A549 treated with GW870086 at 1 μM for 4 hours (cell line): ENCODE measurements at places on chromosomes 1 and 21. TPM values are rescaled to one million over a fixed set of nuclear protein-coding genes. Genes with fewer than 3 reads are reported as not detected.

MEX3A gene
- total RNA-seq: 0.98 to 2.3 TPM (median 1.8 TPM) in 5 replicates

RUNX1 gene
- 5.4 to 9.1 TPM (median 8.4 TPM) in 5 replicates for total RNA-seq

INTS3 gene
- 16.1 to 20.1 TPM (median 18.6 TPM) in 5 replicates for total RNA-seq

LRRC7 gene
- total RNA-seq: not detected in 5 replicates

C8B gene
- total RNA-seq: not detected in 5 replicates

LCK gene
- 0.06 TPM in 1 of 5 replicates, not detected in the others for total RNA-seq

OR2L2 gene
- not detected in 5 replicates for total RNA-seq

RRP1 gene
- total RNA-seq: 29.9 to 39.4 TPM (median 36.3 TPM) in 5 replicates

KCNA3 gene
- total RNA-seq: not detected in 5 replicates

EXTL1 gene
- 0.08 TPM in 1 of 5 replicates, not detected in the others for total RNA-seq

CD101 gene
- 0.06 to 0.35 TPM (median 0.10 TPM) in 5 replicates for total RNA-seq

SPATA46 gene
- not detected in 5 replicates for total RNA-seq

TMCO4 gene
- total RNA-seq: 5.3 to 8.1 TPM (median 7.2 TPM) in 5 replicates

CLEC20A gene
- not detected in 5 replicates for total RNA-seq

UMODL1 gene
- not detected in 5 replicates for total RNA-seq

GBP1 gene
- 0.05 to 0.17 TPM (median 0.10 TPM) in 5 replicates for total RNA-seq

INAVA gene
- total RNA-seq: 43.6 to 60.0 TPM (median 49.4 TPM) in 5 replicates

COL8A2 gene
- total RNA-seq: 0.07 to 0.19 TPM (median 0.10 TPM) in 5 replicates

FAM163A gene
- total RNA-seq: not detected in 5 replicates

FAM72C gene
- total RNA-seq: 3.2 to 5.5 TPM (median 5.4 TPM) in 5 replicates

ATP6V1G3 gene
- not detected in 5 replicates for total RNA-seq

CYP4X1 gene
- total RNA-seq: 0.11 TPM in 1 of 5 replicates, not detected in the others

TACSTD2 gene
- total RNA-seq: not detected in 5 replicates

MAN1C1 gene
- 0.17 to 0.61 TPM (median 0.23 TPM) in 5 replicates for total RNA-seq

LRIG2 gene
- 3.6 to 3.9 TPM (median 3.7 TPM) in 5 replicates for total RNA-seq

LGR6 gene
- 0.31 to 0.79 TPM (median 0.55 TPM) in 5 replicates for total RNA-seq

C1orf216 gene
- 12.3 to 15.0 TPM (median 14.3 TPM) in 5 replicates for total RNA-seq

ALPL gene
- total RNA-seq: 0.24 to 0.57 TPM (median 0.34 TPM) in 5 replicates

ASCL5 gene
- total RNA-seq: 0.09 to 0.23 TPM (median 0.10 TPM) in 4 of 5 replicates, not detected in the other

TMEM200B gene
- 0.08 to 0.25 TPM (median 0.14 TPM) in 5 replicates for total RNA-seq

CASQ2 gene
- 0.06 TPM in 1 of 5 replicates, not detected in the others for total RNA-seq
